Vein endothelial cell (primary cell): ENCODE measurements at places on chromosomes 4 and X. TPM values are rescaled to one million over a fixed set of nuclear protein-coding genes. Genes with fewer than 3 reads are reported as not detected.

Gene EVC2
- 6.2 and 7.0 TPM in 2 replicates for total RNA-seq

Gene DUX4
- not detected in 2 replicates for total RNA-seq

Gene VCX3A
- total RNA-seq = not detected in 2 replicates

Gene NXF2
- not detected in 2 replicates for total RNA-seq

Gene HOPX
- total RNA-seq = 10.5 and 20.6 TPM in 2 replicates

Gene SHOX
- not detected in 2 replicates for total RNA-seq

Gene RPS6KA6
- total RNA-seq = 0.65 and 1.1 TPM in 2 replicates

Gene SPATA4
- 0.67 TPM in 1 of 2 replicates, not detected in the other for total RNA-seq

Gene ASB9
- 9.1 and 14.2 TPM in 2 replicates for total RNA-seq

Gene RBM46
- 0.10 TPM in 1 of 2 replicates, not detected in the other for total RNA-seq

Gene ADGRG4
- total RNA-seq = under 0.01 TPM in 1 of 2 replicates, not detected in the other
